ENCODE measurements at places on chromosomes 6 and 20. TPM values are rescaled to one million over a fixed set of nuclear protein-coding genes. Genes with fewer than 3 reads are reported as not detected.

GRCh38 chr6:66735106-66735890, 1028.3 kb upstream of the EYS start:
- no peak for DNase-seq

GRCh38 chr6:106488494-106489370, 128.2 kb downstream of the CRYBG1 start:
- DNase-seq: no peak

DNA sequence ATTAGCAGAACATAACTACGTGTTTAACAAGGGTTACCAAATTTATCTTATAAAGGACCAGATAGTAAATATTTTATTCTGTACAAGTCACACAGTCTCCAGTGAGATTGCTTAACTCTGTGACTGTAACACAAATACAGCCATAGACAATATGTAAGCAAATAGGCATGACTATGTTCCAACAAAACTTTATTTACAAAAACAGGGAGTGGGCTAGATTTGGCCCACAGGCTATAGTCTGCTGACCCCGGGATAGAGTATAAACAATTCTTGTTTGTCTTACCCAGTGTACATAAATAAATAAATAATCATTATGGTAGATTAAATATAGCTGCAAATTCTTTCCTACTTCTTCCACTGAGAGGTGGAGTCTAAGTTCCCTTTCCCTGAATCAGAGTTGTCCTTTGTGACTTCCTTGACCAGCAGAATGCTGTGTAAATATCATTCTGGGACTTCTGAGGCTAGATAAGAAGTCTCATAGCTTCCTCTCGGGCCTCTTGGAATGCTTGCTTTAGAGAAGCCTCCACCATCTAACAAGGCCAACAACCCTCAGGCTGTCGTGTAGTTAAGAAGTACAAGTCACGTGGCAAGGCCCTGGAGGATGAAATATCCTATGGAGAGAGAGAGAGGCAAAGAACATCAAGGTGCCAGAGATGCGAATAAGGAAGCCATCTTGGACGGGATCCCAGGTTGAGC, 59.1 kb upstream of the TMEM244 start:
- DNase-seq: no peak

DNA sequence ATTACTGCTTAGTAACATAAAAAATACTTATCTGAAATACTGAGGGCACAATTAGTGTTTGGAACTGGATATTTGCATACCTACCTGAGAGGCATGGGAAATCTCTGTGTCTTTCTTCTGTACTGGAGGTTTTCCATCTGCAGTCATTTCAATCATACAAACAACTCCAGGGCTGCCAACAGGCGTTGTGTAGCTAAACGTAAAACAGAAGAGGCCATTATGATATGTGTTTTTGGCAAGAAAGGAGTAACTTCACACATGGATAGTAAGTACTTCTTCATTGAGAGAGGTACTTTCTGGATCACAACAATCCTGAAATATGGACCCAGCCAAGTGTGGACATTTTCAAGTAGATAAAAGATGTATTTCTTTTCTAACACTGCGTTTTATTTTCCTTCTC, 363.4 kb downstream of the PHF3 start:
- no peak for DNase-seq

SLC35D3 gene
- polyA plus RNA-seq: 1.7 TPM

GRCh38 chr6:70669133-70669532, 1.4 kb downstream of the SMAP1 start:
- DNase-seq: no peak

- no peak for DNase-seq
Measured at GRCh38 chr20:17227219-17227575, 357 bp downstream of the PCSK2 start.

SLC39A7 gene
- polyA plus RNA-seq: 98.2 TPM

- no peak for DNase-seq
Measured at GRCh38 chr20:59733351-59733750, 129.0 kb downstream of the PHACTR3 start.

ROS1 gene
- 97.5 TPM for polyA plus RNA-seq

HRH3 gene
- not detected for polyA plus RNA-seq

DNA sequence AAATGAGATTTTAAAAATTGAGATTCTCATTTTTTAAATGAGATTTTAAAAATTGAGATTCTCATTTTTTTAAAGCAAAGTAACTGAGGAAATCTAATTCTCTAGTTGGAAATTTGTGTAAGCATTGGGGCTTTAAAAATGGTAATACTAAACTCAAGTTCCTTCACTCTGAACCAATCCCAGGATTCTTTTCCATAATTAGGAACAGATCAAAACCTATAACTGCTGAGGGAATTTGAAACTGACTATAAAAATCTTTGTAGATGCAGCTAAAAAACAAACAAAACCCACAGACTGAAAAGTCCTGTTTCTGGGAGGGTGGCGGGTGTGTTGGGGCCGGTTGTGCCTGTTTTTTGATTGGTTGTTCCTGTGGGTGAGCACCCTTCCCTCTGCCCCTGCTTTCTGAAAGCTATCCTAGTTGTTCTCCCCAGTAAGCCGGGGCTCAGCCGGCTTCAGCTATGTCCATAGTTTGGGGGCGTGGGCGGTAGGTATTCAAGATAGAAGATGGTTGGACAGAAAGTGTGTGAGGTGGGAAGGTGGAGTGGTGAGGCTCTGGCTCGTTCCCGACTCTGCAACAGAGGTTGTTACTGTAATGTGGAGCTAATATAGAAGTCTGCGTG, 49.3 kb downstream of the GFRA4 start:
- DNase-seq: no peak

SNX9 gene
- polyA plus RNA-seq: 40.7 TPM

MAFB gene
- 10.6 TPM for polyA plus RNA-seq

F13A1 gene
- polyA plus RNA-seq: 38.2 TPM

SLC26A8 gene
- polyA plus RNA-seq: 0.30 TPM

All from left lung (tissue), 14 donors.